ENCODE measurements at places on chromosomes 5 and 9.
A peak's percentile ranks its signal among the peaks of the same experiment; 100 is the strongest.

DNA sequence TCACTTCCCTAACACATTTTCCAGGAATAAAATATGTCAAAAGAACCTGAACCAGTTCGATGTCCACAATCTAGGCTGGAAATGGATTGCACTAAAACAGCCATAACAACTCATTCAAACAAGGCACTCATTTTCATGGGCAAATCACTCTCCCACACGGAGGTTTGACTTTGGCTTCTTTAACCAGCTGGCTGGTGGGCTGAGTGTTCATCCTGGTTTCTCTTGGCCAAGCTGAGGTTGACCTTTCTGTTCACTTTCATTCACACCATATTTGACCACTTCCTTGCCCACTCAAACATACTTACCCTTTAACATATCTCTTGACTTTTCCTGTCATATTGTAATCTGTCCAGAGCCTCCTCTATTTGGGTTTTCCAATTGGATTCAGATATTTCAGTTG is 5.4 kb downstream of the IL7R start:
- no peak for DNase-seq

- DNase-seq = no peak
Observed at GRCh38 chr9:105859428-105860091, 165.2 kb downstream of the TMEM38B start.

DNA sequence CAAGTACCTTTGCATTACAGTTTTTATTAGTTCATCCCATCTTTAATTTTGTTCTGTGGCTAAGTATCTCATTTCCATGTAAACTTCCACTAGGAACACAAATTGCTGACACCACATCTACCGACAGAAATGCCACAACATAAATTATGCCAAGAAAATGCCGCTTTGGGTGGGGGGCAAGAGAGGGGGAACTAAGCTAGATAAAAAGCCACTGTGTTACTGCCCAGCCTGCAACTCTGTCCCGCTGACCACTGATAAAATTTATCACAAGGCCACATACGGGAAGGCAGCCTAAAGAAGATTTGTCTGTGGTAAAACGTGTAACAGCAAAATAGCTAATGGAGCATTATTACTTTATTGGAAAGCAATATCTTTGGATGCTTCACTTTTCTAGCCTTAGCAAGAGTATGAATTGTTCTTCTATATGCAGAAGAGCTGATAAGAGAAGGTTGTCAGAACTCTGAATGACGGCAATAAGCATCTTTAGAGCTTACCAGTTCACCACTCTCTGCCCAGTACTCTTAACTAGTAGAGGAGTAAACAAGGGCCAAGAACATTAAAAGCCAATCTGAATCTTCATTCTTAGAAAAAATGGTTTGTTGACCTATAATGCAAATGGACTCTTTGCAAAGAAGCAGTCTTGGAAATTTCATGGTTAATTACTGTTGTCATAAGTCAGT is 172.2 kb upstream of the MEF2C start:
- no peak for DNase-seq

- DNase-seq = no peak
Observed at GRCh38 chr5:139486201-139486600, 3.6 kb upstream of the STING1 start.

- peak; percentile 28 for DNase-seq
Observed at GRCh38 chr9:136769710-136770191, 5.4 kb upstream of the LCN15 start.

DNA sequence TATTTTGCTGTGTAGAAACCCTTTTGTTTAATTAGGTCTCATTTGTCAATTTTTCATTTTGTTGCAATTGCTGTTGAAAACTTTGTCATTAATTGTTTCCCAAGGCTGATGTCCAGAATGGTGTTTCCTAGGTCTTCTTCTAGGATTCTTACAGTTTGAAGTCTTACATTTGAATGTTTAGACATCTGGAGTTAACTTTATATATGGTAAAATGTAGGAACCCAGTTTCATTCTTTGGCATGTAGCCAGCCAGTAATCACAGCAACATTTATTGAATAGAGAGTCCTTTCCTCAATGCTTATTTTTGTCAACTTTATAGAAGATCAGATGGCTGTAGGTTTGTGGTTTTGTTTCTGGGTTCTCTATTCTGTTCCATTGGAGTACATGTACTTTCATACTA is 1290.8 kb upstream of the CDH9 start:
- no peak for DNase-seq

- no peak for DNase-seq
Observed at GRCh38 chr9:21056931-21057330, 20.8 kb downstream of the IFNB1 start.

GRCh38 chr9:107866711-107867311 is 377.2 kb upstream of the KLF4 start:
- DNase-seq = no peak

DNA sequence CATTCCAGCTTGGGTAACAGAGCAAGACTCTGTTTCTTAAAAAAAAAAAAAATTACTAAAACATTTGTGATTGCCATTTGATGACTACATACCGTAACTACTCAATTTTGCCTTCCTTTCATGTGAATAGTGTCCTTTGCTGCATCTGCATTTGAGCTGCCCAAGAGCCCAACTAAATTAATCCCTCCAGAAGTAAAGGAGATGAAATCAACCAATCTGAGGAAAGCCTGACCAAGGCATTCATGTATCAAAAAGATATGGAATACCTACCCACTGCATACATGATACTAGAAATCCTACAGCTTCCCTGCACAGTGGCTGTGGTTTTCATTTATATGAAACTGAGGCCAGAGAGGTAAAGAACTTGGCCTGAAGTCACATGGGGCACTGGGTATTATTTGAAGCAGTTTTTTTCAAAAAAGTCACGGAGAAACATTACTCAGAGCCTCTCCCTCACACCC is 177.5 kb downstream of the AOPEP start:
- DNase-seq = no peak

- no peak for DNase-seq
Observed at GRCh38 chr5:38330207-38330606, 71.8 kb downstream of the EGFLAM start.

DNA sequence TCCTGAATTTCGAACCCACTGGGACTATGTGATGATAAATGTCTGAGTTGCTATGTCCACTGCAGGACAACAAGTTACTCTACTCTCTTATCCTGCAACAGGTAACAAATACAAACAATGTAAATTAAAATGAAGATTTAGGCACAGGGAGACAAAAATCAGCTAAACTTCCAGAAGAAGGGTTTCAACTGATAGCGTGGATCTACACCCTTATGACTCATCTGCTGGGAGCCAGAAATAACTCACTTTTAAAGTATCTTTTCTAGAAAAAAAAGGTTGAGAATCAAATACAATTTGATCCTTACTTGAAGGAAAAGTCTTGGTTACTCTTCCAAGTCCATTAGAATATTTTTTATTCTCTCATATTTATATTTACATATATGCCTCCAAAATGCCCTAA is 21.4 kb downstream of the PJA2 start:
- DNase-seq = no peak

GRCh38 chr5:178416919-178417318 is 173.3 kb downstream of the COL23A1 start:
- no peak for DNase-seq

- no peak for DNase-seq
Observed at GRCh38 chr9:129881547-129882324, 46.5 kb downstream of the USP20 start.

DNA sequence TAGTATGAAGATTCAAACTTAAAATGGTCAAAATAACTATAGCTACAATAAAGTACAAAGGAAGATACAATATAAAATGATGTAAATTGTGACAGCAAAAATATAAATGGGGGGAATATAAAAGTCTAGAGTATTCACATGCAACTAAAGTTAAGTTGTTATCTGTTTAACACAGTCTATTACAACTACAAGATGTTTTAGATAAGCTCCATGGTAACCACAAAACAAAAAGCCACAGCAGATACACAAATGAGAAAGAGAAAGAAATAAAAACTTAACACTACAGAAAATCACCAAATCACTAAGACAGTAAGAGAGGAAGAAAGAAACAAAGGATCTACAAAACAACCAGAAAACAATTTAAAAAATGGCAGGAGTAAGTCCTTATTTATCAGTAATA is 17.0 kb upstream of the SH3TC2 start:
- DNase-seq = no peak

- DNase-seq = no peak
Observed at GRCh38 chr9:2269778-2270177, 254.6 kb downstream of the SMARCA2 start.

DNA sequence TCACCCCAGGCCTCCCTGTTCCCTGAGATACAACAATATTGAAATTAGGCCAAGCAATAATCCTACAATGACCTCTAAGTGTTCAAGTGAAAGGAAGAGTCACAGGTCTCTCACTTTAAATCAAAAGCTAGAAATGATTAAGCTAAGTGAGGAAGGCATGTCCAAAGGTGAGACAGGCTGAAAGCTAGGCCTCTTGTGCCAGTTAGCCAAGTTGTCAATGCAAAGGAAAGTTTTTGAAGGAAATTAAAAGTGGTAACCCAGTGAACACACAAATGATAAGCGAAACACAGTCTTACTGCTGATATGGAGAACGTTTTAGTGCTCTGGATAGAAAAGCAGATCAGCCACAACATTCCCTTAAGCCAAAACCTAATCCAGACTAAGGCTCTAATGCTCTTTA is 39.8 kb downstream of the PTAR1 start:
- DNase-seq = no peak

- DNase-seq = no peak
Observed at GRCh38 chr5:154868702-154869101, 10.3 kb downstream of the CNOT8 start.

DNA sequence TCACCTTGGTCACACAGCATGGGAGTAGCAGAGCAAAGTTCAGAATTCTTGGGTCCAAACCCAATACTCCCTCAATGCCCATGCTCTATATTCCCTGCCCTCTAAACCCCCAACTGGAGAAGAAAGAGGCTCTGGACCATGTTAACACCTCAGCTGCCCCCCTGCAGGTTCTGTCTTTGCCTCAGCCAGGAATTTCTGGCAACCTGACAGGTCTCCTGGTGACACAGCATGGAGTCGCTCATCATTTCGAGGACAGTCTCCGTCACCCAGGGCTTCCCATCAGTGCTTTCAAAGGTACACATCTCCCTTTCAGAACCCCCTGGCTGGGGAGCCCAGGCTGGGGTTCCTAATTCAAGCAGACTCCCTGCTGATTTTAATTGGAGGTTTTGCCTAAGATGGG is 189.5 kb downstream of the BRINP1 start:
- DNase-seq = no peak

- DNase-seq = no peak
Observed at GRCh38 chr5:148739023-148739422, 84.7 kb upstream of the HTR4 start.

GRCh38 chr9:128836509-128837145 is 7.0 kb upstream of the SPOUT1 start:
- no peak for DNase-seq

GRCh38 chr9:128294142-128294541 is 18.1 kb downstream of the SWI5 start:
- DNase-seq = no peak

- DNase-seq = no peak
Observed at GRCh38 chr9:6681957-6682501, 36.5 kb upstream of the GLDC start.

DNA sequence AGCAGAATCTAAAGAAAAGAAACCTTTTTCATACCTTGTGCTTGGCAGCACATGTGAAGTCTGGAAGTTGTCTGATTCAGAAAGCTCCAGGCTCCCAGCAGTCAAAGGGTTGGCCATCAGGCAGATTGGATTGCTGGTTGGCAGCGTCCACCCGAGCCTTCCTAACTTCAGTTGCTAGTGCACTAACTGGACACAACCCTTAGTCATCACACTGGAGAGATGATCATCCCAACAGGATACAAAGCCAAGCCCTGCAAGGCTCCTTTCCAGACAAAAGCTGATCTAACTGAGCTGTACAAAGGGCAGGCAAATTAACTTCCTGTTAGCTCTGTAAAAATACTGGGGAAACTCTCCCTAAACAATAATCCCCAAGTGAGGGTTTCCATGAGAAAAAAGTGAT is 185.6 kb downstream of the SNX18 start:
- DNase-seq = no peak

- DNase-seq = no peak
Observed at GRCh38 chr9:129175825-129176633, 2.0 kb downstream of the IER5L start.

- peak; percentile 9 for DNase-seq
Observed at GRCh38 chr5:142597546-142598337, 88.1 kb downstream of the FGF1 start.

DNA sequence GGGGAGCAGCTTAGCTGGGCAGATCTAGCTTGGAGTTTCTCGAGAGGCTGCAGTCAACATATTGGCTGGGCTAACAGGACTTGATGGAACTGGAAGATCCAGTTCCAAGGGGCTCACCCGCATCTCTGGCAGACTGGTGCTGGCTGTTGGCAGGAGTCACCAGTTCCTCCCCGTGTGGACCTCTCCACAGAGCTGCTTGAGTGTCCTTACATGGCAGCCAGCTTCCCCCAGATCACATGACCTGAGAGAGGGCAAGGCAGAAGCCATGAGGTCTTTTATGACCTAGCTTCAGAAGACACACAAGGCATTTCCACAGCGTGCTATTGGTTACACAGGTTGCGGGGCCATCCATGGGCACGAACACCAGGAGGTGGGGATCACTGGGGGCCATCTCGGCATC is 26.4 kb upstream of the RXRA start:
- DNase-seq = no peak
